Epithelial cell of prostate (primary cell): ENCODE measurements at places on chromosomes 5 and 9.

DNA sequence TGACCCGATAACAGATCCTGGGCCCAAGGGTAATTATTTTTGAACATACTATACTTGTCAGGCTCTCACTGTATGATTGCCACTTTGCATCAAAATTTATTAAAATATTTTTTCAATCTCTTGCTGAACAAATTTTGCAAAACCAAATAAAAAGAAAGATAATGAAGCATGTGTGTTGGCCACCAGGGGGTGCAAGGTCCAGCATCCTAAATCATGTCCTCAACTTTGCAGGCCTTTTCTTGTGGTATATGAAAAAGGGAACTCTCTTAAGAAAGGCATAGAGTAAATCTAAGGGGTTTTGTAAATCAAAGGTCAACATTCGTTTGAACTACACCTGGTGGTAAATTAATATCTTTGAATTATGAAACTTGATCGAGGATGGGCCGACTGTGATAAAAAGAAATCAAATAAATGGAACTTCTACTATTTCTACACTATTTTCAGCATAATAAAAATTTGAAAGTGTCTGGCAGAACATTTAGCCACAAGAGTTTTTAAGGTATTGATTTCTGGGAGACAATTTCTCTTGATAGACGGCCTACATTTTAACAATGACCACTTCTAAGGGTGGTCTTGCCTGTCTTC is 676.5 kb downstream of the DMRTA1 start:
- no peak for DNase-seq

- no peak for DNase-seq
Observed at GRCh38 chr9:125787715-125788114, 40.5 kb downstream of the PBX3 start.

DNA sequence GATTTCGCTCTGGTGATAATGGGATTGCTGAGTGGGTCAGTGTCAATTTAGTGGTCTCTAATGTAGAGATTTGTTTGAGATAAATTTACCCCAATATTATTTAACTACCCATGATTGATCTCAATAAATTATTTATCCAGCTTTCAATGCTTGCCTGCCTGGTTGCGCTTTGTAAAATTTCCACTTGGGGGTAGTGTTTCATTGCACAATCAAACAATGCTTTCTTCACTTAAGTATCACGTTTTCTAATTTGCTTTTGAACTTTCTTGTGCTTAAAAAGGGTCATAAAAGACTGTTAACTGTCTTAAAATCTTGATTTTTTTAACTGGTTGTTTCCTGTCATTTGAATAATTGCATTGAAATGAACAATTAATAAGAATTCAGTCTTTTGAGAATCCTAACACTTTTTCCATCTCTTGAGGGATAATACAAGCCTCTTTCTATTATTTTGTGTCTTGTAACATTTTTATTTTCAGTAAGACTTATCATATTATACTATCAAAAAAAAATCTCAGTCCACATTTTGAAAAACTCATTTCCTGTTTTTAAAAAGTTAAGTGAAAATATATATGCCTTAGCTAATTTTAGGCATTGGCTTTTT is 18.7 kb downstream of the HSD17B4 start:
- no peak for DNase-seq

- no peak for DNase-seq
Observed at GRCh38 chr5:106241409-106241808, 1429.3 kb downstream of the EFNA5 start.

DNA sequence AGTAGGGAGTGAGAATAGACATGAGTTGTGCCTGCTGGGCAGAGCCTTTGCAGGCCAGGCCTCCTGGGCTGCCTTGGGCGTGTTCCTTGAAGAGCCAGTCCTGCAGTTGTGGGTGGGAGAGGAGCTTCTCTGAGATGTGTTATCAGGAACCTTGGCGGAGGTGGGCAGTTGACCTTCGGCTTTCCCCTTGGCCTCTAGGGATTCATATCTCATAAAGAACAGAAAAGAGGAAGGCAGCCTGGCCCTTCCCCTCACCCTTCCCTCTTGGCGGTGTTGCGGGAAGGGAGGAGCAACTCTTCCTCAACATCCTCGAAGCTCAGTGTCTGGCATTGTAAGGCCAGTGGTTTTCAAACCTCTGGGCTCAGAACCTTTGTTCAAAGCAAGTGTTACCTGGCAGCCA is 59.2 kb downstream of the DAPK1 start:
- DNase-seq, result no peak

- no peak for DNase-seq
Observed at GRCh38 chr5:154446195-154447088, 645 bp downstream of the SAP30L start.

- DNase-seq, result no peak
Observed at GRCh38 chr5:135867599-135867998, 28.0 kb downstream of the IL9 start.

DNA sequence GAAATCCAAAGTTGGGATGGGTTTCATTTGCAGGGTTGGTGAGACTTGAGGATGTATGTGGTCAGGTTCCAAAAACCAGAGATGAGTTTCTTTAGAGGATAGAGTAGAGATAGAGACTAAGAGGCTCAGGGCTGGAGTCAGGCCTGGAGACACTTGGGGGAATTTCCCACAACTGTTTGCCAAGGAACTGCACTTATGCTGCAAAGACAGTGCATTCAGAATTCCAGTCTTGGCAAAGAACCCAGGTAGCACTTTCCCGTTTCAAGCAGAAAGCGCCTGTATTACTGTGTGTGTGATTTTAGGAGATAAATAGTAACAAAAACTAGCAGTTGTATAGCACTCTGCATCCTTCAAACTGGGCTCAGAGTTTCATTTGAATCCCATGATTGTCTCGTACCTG is 55.4 kb downstream of the SNCAIP start:
- no peak for DNase-seq

GRCh38 chr5:157106630-157107461 is 2.0 kb downstream of the HAVCR2 start:
- DNase-seq, result no peak
